ENCODE measurements at places on chromosomes 1 and 21.

DNA sequence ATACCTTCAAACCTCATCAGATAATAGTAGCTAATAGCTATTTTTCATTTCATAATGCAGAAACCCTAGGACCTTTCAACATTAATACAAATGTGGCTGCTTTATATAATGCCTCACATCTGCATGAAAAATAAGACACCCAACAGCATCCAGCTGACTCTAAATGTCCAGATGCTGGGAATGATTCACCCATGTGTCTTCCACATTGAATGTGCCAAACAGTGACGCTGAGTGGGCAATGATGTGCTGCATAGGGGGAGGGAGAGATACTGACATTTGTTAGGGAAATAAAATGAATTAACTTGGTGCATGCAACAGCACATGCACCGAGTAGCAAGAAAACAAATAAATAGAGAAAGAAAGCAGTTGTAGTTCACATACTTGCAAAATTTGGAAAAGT is 199.3 kb downstream of the DSCAM start:
- no peak for DNase-seq

DNA sequence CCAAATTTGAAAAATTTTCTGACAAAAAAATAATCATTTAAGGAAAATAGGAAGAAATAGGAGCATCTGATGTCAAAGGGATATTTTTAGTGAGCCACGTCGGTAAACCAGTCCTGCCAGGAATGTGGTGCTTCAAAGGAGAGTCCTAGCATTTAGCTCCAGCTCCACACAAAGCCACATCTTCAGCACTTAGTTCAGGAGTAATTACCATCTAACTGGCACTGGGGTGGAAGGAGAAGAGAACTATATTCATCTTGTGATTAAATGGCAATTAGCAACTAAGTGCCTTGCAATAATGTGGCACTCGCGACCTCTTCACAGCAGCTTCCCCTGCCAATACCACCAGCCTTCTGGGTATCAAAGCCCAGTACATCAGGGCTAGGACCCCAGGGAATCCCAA is 409.1 kb downstream of the SETD4 start:
- no peak for DNase-seq

DNA sequence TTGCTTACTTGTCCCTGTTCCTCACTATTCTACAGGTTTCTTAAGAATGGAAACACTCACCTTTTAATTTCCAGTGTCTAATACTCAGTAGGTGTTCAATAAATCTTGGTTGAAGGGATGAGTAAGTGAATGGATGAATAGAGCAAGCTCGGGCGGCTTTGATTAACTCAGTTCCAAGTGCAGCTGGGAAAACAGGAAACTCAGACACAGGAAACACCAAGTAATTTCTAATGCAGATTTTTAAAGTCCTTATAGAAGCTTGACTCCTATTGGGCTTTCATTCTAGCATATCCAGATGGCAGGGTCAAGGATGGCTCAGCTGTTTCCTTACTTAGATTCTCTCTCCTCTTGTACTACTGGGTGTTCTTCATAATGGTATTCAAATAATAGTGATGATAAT is 14.0 kb downstream of the CAMK1G start:
- DNase-seq = no peak

DNA sequence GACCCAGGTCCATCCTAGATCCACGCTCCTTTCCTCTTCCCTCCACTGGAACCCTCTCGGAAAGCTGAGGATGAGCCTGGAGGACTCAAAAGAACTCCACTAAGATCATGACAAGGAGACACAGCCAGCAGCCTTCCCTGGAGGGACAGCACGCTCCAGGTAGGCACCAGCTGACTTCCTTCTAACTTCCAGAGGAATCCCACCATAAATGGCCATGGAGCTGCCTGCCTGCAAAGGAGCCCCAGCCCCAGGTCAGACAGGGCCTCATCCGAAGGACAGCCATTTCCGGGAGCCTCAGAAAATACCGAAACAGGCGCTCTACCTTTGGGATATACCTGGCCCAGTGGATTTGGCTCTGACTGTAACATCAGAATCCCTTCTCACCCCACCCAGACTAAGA is 4.1 kb downstream of the SH3BP5L start:
- DNase-seq = peak; percentile 20

- no peak for DNase-seq
Measured at GRCh38 chr1:12452262-12452661, 165.7 kb downstream of the DHRS3 start.

GRCh38 chr1:218829097-218829496 is 344.6 kb upstream of the LYPLAL1 start:
- no peak for DNase-seq

- no peak for DNase-seq
Measured at GRCh38 chr21:14869984-14870852, 194.6 kb downstream of the NRIP1 start.

GRCh38 chr1:153238527-153238926 is 21.0 kb upstream of the LORICRIN start:
- DNase-seq = no peak

All from tibial artery (tissue), 4 donors.